ENCODE measurements at places on chromosomes 11 and 22. TPM values are rescaled to one million over a fixed set of nuclear protein-coding genes. Genes with fewer than 3 reads are reported as not detected.

- no peak for DNase-seq
These were observed 72.3 kb upstream of the SYN3 start for GRCh38 chr22:33130473-33130872.

DNA sequence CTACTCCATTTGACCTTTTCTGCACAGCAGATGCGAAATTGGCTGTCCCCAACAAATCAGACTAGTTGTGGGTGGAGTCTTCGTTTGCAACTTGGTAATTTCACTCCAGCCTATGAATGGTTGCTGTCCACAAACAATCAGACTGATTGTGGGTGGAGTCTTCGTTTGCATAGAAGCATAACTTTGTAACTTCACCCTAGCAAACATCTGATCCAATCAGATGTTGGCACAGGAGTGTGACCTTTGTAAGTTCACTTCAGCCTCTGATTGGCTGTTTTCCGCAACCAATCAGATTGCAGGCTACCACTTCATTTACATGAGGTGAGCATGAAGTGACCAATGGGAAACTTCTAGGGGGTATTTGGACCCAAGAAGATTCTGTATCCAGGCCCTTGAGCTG lies 16.3 kb upstream of the CABP2 start:
- no peak for DNase-seq

Gene TNNI2
- total RNA-seq = not detected

- DNase-seq = no peak
These were observed 58.6 kb downstream of the SYTL2 start for GRCh38 chr11:85752201-85752889.

- no peak for DNase-seq
These were observed 5.2 kb upstream of the OR56A5 start for GRCh38 chr11:5973530-5973929.

DNA sequence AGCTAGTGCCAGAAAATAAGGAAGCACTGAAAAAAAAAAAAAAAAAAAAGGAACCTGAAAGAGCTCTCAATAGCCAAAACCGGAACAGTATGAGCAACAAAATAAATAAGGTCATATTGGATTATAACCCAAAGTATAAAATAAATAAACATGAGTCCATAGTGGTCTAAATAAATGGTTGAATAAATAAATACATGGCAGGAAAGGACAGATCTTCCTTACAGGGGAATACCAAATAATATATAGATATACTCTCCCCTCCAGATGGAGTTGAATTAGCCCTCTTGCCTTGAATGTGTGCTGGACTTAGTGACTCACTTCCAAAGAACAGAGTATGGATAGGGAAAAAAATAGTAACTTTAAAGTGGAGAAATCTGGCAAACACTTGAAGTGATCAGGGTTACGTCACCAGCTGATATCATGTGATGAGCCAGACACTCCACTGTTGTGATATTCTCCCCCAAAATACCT lies 14.3 kb upstream of the ARRB1 start:
- DNase-seq = no peak

DNA sequence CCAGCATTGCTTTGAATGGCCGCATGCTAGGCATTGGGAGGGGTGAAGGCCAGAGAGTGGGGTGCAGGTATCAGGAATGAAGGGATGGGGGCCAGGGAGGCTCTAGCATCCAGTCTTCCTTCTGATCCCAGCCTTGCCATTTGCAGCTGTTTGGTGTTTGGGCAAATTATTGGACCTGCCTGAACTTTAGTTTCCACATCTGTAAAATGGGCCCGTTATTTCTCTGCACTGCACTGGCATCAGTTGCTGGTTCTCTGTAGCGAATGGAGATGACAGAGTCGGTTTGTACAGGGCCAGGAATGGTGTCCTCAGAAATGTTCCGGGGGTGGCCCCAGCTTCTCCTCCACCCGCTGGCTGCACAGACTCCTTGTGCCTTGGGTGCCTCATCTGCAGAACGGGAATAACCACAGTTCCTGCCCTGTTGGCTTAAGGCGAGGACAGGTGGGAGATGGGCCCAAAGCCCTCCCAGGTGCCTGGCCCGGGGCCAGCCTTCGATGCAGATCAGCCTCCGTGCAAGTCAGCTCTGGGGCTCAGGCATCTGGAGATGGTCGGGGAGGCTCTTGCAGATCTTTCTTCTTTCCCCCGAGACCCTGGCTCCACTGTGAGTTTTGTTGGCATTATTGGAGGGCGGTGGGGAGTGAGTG lies 51.4 kb upstream of the SMIM38 start:
- no peak for DNase-seq

Gene OR51I1
- not detected for total RNA-seq

DNA sequence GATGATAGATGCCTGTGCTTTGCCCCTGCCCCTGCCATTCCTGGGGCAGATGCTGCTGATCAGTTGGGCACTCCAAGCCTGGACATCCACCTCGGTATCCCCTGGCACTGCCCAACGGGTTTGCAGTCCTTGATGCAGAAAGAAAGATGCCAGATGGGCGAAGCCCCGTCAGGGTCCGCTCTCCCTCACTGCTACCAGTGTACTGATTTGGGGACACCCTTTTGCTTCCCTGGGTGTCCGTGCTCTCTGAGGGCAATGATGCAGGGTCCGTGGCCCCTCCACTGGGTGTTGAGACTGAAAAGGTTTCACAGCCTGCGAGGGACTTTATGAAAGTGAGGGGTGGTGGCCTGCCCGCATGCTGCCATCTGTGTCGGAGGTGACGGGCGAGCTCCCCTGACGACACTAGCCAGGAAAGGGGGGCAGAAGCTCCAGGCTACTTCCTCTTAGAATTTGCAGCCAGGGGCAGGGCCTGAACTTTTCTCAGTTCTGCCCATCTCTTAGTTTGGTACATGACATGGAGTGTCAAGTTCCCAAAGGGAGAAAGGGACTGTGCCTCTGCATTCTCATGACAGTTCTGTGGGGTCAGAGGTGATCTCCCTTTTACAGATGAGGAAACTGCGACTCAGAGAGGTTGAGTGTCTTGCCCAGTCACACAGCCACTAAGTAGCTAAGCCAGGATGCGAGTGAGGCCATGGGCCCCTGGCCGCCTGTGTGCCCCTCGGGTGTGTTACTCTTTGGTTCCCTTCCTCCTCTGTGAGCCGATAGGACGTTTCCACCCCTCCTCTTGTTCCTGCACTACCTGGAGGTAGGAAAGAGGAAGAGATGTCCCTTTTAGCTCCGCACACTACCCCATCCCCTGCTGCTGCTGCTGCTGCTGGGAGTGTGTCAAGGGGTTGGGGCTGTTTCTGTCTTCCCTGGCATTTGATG lies 96.6 kb downstream of the BCR start:
- DNase-seq = no peak

GRCh38 chr11:126564566-126564965 lies 209.1 kb downstream of the ST3GAL4 start:
- DNase-seq = no peak

Gene PDGFD
- total RNA-seq = 10.9 TPM

DNA sequence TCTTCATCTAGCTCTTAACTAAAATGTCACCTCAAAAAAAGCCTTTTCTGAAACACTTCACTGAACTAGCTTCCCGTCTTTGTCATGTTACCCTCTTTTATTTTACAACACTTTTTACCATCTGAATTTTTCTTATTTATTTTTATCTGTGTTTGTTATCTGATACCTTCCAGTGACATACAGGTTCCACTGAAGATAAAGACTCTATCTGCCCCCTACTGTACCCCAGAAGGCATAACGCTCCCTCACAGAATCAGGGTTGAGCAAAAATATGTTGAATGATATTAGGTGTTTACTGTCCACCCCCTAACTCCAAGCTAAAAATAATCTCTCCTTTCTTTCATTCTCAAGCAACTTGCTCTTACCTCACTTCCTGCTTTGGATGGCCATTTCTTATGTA lies 654.2 kb downstream of the NELL1 start:
- no peak for DNase-seq

- DNase-seq = no peak
These were observed 387.6 kb upstream of the DDI1 start for GRCh38 chr11:103648670-103649400.

- no peak for DNase-seq
These were observed 130.8 kb downstream of the WT1 start for GRCh38 chr11:32304521-32304920.

- no peak for DNase-seq
These were observed 14.5 kb downstream of the RGL4 start for GRCh38 chr22:23705358-23705757.

Gene SMIM38
- total RNA-seq = not detected

DNA sequence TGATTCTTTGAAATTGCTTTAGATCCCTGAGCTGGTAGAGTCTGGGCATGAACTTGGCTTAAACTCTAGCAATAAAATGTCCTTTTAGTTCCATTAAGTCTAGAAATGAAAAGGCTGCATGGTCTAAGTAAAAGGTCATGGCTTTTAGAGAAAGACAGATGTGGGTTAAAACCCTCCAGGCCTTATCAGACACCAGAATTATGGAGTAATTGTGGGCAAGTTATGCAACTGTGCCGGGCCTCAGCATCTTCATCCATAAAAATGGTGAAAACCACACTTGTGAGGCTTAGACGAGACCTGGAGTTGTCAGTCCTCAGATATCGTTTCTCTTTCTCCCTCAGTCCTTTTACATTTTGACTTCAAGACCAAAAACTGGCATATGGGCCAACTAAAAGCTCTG lies 597.9 kb upstream of the KIRREL3 start:
- no peak for DNase-seq
